ENCODE measurements at places on chromosomes 1 and 21.

DNA sequence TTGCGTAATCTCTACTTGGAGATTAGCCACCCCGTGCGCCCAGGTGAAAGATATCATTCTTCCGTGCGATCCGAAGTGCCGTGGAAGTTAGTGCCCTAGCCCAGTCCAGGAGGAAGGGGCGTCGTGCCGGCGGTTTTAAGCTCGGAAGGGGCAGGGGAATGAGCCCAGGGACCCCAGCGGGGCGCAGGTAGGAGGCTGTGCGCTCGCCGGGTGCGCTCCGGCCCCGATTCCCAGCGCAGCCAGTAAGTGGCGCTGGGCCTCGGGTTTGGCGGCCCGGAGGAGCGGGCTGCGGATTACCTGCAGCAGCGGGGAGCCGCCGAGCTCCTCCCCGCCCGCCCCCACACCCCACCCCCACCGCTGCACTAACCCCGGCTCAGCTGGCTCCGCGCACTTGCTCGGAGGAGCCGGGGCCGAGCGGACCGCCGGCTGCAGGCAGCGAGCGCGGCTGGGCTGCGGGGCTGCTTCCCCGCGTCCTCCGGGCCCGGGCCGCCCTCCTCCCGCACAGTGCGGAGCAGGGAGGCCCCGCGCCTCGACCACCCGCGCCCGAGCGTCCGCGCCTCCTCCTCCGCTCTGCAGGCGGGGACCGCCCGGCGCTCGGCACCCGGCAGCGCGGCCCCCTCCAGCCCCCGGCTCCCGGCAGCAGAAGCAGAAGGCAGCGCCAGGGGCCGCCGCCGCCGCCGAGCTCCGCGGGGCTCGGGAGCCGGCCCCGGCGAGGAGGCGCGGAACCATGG lies at the start of gene RYR2:
Gene RYR2, plus strand, starts transcription at position 390 of the 731 bp plus-strand sequence. Its CDS starts 338 bp downstream, at position 728.
- DNase-seq, result no peak

- DNase-seq, result no peak
Measured at GRCh38 chr1:210233495-210234328, 1.1 kb downstream of the SERTAD4 start.

DNA sequence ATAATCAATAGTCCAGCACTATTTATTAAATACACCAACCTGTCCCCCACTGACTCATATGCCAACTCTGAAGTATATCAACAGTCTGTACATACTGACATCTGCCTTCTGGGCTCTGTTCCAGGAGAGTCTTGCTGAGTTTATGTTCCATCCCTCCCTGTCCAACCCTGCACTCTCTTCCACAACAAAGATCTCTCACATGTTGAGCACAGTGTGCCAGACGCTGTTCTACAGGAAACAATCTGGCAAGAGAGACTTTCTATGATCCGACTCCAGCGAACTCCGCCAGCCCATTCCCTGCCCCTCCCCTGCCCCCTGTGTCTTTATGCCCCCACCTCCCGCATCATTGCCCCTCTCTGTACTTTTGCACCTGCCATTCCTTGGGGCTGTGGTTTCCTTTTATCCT lies 3.4 kb downstream of the LACTBL1 start:
- DNase-seq, result no peak

GRCh38 chr1:197394831-197395608 lies 127.0 kb downstream of the CRB1 start:
- no peak for DNase-seq

- no peak for DNase-seq
Measured at GRCh38 chr1:59315529-59316463, 18.9 kb downstream of the FGGY start.
